ENCODE measurements at places on chromosomes 16 and 17.

DNA sequence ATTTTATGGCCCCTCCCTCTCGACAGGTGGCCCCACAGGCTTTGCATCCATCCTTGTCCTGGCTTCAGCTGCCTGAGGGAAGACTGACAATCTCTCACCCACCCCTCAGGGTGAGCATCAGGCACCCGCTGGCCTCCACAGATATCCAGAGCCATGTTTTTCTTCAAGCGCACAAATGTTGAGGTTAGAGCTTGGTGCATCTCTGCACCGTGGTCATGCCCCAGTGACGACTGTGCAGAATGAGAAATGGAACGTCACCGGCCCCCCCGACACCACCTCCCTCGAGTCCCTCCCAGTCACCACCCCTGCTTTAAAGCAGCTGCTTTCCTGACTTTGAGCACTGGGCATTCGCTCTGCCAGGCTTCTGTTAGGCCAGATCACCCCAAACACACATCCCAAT, 19.8 kb upstream of the TIMP2 start:
- DNase-seq = no peak

GRCh38 chr16:66360624-66361324, 5.7 kb upstream of the CDH5 start:
- no peak for DNase-seq

GRCh38 chr17:63955232-63955631, 17.5 kb downstream of the SCN4A start:
- no peak for DNase-seq

GRCh38 chr17:39364236-39365025, 37.0 kb downstream of the FBXL20 start:
- DNase-seq = no peak

GRCh38 chr16:30813821-30814189, 26.8 kb upstream of the ZNF629 start:
- DNase-seq = no peak

- DNase-seq = no peak
Measured at GRCh38 chr17:77146246-77146632, 5.5 kb downstream of the SEC14L1 start.

DNA sequence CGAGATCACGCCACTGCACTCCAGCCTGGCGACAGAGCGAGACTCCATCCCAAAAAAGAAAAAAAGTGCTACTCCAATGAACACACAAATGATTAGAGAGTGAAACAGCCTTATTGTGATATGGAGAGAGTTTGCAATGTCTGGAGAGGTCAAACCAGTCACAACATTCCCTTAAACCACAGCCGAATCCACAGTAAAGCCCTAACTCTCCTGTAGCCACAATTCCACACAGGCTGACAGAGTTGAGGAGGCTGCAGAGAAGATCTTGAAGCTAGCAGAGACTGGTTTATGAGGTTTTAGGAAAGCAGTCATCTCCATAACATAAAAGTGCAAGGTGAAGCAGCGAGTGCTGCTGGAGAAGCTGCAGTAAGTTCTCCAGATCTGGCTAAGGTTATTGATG, 6.7 kb downstream of the RNF213 start:
- no peak for DNase-seq

DNA sequence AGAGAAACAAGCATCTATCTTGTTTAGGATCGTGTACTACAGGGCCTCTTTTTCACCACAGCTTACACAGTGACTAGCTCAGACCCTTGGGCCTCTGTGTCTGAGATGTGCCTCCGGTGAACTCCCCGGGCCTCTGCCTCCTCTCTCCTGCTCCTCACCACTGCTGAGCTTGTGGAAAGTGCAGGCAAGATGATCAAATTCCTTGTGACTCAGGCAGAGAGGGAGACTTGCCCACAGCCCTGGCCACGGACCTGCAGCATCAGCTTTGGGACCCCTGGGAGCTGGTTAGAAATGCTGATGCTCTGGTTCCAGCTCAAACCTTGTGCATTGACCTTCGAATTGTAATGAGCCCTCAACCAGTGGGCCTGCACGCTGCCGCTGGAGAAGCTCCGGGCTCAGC, 79.8 kb downstream of the ZDHHC7 start:
- DNase-seq = no peak

DNA sequence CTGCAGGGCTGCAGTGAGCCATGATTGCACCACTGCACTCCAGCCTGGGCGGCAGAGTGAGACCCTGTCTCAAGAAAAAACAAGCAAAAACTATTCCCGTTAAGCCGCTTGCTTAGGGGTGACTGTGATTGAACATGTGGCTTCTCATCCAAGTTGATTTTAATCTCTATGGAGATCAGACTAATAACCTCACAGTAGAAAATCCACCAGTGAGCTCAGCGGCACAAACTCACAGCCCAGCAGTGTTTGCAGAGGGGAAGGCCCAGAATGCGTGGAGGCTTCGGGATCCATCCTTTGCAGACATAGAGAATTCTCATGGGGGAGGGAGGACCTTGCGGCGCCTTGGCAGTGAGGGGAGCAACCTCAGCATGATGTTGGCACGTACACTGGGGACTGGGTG, 7.4 kb downstream of the BANP start:
- DNase-seq = no peak

GRCh38 chr17:45265821-45266220, 3.9 kb upstream of the SPATA32 start:
- DNase-seq = peak; percentile 74

- DNase-seq = no peak
Measured at GRCh38 chr16:88793251-88793954, 8.4 kb upstream of the PIEZO1 start.

- peak; percentile 74 for DNase-seq
Measured at GRCh38 chr16:4500272-4500671, 24.1 kb downstream of the HMOX2 start.

GRCh38 chr16:27174007-27174406, 29.3 kb upstream of the KDM8 start:
- DNase-seq = no peak

GRCh38 chr17:80926591-80927250, 64.9 kb upstream of the CHMP6 start:
- no peak for DNase-seq

DNA sequence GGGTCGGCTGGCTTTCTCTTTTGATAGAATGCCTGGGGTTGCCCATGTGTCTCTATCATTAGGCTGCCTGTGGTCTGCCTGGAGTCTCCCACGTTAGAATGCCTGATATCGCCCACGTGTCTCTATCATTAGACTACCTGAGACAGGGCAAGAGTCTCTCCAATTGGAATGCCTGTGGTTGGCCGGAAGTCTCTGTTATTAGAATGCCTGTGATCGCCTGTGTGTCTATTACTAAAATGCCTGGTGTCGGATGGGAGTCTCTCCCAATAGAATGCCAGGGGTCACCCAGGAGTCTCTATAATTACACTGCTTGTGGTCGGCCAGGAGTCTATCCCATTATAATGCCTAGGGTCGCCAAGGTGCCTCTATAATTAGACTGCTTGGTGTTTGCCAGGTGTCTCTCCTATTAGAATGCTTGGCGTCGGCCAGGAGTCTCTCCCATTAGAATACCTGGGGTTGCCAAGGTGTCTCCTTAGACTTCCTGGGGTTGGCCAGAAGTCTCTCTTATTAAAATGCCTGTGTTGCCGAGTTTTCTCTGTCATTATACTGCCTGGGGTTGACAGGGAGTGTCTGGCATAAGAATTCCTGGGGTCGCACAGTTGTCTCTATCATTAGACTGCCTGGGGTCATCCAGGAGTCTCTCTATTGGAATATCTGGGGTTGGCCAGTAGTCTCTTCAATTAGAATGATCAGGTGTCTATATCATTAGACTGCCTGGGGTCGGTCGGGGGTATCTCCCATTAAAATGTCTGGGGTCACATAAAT, 2272.8 kb downstream of the TP53TG3F start:
- no peak for DNase-seq

DNA sequence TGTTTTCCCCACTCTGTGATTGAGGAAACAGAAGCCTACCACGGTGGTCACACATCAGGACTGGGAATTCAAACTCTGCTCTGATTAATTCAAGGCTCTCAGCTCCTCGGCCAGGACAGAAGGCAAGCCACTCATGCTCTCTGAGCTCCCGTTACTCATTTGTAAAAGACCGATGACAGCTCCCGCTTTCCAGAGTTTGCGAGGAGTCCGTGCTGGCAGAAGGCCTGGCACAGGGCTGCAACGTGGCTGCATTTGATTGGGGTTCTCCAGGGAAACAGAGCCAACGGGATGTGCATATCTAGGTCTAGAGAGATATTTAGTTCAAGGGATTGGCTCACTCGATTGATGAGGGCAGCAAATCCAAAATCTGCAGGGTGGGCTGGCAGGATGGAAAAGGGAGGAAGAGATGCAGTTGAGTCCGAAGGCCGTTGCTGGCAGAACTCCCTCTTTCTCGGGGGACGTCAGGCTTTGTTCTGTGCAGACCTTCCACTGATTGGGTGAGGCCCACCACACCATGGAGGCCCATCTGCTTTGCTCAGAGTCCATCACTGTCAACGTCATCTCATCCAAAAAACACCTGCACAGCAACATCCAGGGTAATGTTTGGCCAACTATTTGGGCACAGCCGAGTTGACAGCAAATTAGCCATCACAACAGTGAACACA, 215.5 kb upstream of the RPL38 start:
- DNase-seq = no peak

DNA sequence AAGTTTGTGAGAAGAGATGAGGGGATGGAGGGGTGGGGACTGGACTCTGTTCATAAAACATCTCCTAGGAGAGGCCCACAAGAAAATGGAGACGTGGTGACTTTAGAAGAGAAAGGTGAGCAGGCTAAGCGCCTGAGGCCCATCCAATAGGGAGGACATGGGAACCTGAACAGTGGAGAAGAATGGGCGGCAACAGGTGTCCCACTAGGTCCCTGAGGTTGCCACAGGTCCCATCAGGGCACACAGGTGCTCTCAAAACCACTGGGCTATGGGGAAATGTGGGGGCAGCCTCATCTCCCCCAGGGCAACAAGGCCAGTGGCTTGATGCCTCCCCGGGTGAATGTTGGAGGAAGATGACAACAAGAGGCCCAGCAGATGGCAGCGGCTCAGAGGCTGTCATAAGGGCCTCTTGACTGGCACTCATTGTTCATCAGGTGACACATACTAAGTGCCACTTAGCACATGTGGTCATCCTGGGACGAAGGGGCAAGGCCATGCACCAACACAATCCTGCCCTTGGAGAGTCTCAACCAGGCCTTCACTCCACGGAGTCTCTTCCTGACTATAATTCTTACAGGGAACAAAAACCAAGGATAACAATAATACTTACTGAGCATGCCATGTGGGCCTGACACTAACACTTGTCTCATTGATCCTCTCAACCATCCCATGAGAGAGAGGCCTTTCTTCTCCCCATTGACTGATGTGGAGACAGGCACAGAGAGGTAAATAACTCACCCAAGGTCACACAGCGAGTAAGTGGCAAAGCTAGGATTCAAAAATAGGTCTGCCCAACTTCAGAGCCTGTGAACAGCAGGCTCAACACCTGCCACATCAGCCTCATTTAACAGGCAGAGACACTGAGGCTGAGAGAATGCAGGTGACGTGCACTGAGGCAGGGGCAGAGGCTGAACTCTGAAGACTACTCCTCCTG, 38.0 kb downstream of the CUEDC1 start:
- DNase-seq = no peak

GRCh38 chr17:58513267-58513964, 1.0 kb downstream of the MTMR4 start:
- DNase-seq = no peak

- no peak for DNase-seq
Measured at GRCh38 chr16:22692916-22693637, 120.9 kb upstream of the HS3ST2 start.

DNA sequence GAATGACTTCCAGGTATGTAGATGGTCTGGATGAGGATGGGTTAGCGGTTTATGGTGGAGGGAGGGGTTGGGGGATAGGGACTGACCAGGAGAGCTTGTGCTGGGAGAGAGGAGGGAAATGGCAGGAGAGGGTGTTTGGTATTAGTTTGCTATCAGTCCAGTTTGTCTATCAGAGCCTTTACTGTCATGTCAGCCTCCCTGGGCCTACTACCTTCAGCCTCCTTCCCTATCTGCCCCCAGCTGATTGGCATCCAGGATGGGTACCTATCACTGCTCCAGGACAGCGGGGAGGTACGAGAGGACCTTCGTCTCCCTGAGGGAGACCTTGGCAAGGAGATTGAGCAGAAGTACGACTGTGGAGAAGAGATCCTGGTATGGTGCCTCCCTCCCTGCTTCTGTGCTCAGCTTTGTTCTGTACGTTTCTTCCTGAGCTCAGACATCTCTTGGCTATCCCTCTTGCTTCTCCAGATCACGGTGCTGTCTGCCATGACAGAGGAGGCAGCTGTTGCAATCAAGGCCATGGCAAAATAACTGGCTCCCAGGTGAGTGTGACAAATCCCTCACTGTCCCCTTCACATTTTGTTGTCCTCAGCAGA, 3.8 kb downstream of the EIF5A start:
- no peak for DNase-seq

GRCh38 chr17:8785547-8786413, 13.4 kb downstream of the MFSD6L start:
- DNase-seq = no peak

GRCh38 chr17:68733241-68734176, 132.3 kb upstream of the FAM20A start:
- no peak for DNase-seq

DNA sequence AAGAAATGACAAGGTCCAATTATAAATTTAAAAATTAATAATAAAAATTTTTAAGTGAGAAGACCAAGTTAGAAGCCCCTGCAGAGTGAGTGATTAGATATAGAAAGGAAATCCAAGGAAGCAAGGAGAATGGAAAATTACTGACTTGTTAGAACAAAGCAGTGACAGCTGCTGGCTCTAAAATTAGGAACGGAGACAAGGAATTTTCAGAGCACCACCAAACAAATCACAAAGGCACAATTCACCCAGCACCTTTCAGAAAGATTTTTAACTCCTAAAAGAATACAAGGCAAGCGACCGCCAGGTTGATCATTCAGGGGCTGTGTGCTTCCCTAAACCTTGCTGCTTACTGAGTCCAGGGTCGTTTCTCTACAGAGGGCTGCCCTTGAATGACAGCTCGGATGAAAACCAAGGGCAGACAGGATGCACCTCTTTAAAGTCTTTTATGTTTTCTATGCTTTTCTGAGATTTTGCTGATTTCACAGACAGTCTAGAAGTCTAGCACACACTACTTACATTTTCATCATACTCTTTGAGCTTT, 45.4 kb upstream of the GINS3 start:
- no peak for DNase-seq
